ENCODE measurements at places on chromosomes 3 and 15.

DNA sequence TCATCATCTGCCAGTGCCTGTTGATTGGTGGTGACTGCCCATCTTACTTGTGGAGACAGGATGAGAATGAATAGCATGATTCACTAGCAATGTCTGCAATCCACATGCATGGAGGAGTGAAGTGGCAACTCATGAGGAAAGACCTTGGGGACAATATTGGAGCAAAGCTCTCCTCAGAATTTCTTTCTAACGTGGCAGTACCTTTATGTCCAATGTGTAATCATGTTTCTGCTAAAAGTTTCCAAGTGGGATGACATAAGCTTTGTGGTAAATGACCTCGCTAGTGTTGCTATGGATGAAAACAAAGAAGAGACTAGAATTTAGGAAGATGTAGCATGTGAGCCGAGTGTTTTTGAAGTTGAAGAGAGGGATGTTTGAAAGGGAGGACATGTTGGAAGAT, 117.8 kb downstream of the CPNE4 start:
- DNase-seq, result no peak

DNA sequence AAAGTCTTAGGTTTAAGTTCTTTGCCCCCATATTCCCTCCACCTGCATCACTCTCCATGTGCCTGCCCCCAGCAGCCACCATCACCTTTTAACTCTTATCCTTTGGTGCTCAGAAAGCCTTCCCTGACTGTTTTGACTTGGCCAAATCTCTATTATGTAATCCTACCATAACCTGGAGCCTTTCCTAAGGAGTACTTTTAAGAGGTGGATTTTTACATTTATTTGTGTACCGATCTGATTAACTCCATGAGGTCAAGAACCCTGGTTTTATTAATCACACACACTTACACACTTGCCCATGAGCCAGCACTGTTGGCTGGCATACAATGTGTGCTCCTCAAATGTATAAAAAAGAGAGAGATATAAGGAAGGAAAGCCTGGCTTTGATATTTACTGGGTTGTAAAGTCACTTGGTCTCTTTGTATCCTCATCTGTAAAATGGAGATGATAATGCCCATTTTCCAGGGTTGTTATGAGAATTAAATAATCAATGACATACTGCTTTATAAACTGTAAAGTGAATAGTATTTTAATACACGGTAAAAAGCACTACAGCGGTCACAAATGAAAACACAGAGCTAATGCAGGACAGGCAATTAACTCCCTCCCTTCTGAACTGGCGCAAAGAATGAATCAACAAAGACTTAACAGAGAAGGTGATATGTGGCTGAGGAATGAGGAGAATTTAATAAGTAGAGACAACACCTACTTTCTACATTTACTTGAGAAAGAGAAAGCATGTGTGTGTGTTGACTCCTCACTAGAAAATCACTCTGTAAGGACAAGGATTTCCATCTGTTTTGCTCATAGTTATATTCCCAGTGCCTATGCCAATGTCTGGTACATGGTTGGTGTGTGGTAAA, 45.4 kb downstream of the ATP13A4 start:
- no peak for DNase-seq

GRCh38 chr3:94307588-94307987, 244.7 kb downstream of the NSUN3 start:
- DNase-seq, result no peak

- DNase-seq, result no peak
These were observed 42.5 kb upstream of the NUDT16 start for GRCh38 chr3:131338948-131339640.

GRCh38 chr3:131082871-131083863, 56.5 kb downstream of the NEK11 start:
- peak; percentile 98 for DNase-seq

DNA sequence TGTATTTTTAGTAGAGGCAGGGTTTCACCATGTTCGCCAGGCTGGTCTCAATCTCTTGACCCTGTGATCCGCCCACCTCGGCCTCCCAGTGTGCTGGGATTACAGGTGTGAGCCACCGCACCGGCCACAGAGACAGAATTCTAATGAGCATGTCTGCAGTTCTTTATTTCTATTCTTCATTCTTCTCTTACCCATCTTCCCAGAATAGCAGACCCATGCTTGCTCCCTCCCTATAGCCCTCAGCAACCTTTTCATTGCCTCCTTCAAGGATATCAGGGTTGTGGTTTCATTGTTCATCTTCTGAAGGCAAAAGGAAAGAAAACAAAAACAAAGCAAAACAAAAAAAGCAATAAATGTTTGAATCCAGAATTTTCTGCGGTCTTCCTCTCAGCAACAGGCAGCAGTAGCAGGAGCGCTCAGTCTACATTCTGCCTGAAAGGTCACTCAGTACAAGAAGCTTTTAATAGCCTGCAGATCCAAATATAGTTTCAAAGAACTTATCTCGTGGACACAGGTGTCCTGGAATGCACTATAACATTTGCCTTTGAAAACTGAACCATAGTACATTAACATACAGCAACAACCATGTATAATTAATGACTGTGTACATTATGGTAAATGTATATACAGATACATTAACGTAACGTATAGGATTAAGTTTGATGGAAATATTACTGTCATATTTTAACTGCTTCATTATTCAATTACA, at the start of gene SMCO1:
TSS of gene SMCO1 (minus strand) at position 434 of the 709 bp plus-strand sequence. CDS start at position 297, 137 bp downstream.
- DNase-seq, result no peak

- DNase-seq, result no peak
These were observed 50.9 kb downstream of the CEP63 start for GRCh38 chr3:134536781-134537180.

DNA sequence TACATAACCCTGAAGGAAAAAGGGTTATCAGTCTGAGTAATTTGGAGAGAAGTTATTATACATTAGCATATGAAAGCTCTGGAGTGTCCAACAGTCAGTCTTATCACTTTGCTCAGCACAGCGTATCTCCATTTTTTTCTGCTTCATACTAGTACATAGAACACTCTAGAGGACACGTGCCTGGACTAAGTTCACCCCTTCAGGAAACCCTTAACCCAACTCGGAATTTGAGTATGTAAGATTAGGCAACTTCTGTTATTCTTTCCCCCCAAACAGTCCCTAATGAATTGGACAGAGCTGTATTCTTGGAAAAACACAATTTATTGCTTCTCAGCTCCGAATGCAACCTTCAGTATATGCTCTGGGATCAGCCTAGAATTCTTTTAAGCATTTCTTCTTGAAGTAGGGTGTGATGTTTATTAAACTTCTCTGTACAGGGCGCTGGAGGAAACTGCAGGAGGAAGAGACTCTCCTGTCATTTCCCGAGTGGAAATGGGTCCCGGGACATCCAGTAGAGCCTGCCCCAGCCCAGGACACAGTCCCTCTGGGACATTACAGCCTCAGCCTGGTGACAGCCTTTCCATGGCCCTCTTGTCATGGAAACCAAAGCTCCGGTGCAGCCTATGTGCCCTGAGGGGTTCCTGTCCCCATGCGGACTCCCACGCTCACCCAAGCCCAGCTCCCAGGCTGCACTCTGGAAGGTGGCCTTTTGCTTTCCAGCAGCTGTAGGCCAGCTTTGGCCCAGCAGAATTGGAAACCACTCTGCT, 37.3 kb upstream of the CMTM8 start:
- DNase-seq, result no peak

DNA sequence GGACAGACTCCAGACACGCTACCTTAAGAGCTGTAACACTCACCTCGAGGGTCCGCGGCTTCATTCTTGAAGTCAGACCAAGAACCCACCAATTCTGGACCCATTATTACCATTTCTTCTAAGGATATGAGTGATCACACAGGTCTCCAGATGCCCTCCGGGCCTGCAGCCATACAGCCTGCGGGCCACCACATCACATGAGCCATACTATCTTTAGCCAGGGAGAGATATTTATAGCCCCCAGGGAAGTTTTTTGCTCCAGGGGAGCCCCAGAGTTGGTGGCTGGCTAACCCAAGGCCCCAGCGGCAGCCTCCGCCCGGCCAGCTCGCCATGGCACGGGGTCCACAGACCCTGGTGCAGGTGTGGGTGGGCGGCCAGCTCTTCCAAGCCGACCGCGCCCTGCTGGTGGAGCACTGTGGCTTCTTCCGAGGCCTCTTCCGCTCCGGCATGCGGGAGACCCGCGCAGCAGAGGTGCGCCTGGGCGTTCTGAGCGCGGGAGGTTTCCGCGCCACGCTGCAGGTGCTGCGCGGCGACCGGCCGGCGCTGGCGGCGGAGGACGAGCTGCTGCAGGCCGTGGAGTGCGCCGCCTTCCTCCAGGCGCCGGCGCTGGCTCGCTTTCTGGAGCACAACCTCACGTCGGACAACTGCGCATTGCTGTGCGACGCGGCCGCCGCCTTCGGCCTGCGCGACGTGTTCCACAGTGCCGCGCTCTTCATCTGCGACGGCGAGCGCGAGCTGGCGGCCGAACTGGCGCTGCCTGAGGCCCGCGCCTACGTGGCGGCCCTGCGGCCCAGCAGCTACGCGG, at the start of gene KBTBD13:
TSS of gene KBTBD13 (plus strand) at position 261 of the 805 bp plus-strand sequence. CDS start at position 331, 70 bp downstream.
- DNase-seq, result no peak

DNA sequence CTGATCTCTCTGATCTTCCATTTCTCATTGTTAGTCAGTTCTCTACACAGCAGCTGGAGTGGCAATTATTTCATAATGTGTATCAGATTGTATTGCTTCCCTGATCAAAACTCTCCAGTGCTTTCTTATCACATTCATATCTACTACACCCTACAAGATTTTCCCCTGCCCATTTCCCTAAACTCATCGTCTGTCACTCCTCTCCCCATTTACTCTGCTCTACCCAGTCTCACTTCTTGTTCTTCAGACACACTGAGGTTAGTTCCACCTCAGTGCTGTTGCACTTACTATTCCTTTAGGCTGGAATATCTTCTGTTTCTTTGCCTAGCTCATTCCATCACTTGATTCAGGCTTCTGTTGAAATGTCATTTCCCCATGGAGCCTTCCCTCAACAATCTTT, 197.1 kb downstream of the SATB1 start:
- DNase-seq, result no peak

DNA sequence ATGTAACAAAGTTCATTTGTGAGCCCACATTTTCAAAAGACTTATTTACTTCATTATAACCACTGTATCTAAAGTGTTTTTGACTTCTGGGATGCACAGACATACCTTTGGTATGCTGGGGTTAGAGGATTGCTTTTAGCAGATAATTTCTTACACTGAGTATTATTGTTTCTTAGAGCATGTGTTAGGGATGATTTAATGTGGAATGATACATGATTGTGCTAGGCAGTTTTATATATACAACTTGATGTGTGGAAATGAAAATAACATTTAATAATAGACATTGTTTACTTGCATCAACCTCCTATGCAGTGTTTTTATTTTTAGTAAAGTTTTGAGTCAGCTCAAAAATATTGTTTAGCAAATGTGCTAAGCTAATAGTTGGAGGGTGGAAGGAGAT, 3.4 kb downstream of the KIF23 start:
- DNase-seq, result no peak

- no peak for DNase-seq
These were observed 522.4 kb upstream of the NAALADL2 start for GRCh38 chr3:174336784-174337183.

DNA sequence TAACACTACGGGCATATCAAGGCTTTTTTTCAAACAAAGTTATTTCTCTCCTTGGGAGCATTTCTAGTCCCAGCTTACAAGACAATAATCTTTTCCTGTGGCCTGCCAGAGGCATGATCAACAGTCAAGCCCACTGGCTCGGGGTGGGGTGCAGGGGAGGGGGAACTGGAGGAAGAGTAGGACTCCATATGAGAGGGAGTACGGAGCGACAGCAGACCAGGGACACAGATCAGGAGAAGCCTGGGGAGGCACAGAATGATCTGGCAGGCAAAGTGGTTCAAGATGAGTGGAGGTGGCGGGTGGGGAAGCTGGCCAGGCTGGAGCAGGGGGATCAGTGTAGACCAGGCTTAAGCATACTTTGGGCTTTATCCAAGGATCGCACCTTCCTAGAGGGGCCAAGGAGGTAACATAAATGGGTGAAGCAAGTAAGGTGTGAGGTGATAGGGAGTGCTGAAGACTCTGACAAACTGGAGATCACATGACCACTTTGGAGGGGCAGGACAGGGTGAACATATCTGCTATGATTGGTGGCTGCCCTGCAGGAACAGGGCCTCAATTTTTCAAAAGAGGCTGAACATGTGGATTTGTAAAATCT, 37.4 kb downstream of the KLF15 start:
- no peak for DNase-seq

GRCh38 chr15:74869726-74870407, 3.3 kb downstream of the SCAMP2 start:
- no peak for DNase-seq

DNA sequence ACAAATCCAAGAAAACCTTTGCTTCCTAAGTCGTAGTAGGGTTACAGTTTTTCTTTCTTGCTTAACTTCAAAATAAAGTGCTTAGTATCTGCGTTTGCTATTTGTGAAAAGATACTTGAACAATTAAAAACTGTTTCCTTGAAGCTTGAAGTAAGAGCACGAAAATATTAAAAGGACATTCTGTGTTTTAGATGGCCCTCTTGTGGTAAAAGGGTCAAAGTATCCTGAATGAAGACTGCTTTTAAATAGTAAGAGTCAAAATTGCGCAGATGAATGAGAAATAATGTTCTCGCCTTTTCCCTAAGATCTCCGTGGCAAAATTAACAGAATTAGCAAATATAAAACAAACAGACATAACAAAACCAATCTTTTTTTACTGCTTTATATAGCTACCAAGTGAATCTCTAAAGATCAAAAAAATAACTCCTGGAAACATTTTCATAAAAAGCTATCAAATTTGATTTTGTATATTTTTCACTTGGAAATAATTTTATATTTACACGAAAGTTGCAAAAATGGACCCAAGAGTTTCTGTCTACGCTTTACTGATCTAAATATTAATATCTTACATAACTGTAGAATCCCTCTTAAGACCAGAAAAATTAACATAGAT, 175.4 kb downstream of the MBNL1 start:
- DNase-seq, result peak; percentile 46

- DNase-seq, result no peak
These were observed 317.5 kb upstream of the TRIM42 start for GRCh38 chr3:140360332-140360731.

- no peak for DNase-seq
These were observed 8.3 kb downstream of the KIF23 start for GRCh38 chr15:69422336-69422895.

DNA sequence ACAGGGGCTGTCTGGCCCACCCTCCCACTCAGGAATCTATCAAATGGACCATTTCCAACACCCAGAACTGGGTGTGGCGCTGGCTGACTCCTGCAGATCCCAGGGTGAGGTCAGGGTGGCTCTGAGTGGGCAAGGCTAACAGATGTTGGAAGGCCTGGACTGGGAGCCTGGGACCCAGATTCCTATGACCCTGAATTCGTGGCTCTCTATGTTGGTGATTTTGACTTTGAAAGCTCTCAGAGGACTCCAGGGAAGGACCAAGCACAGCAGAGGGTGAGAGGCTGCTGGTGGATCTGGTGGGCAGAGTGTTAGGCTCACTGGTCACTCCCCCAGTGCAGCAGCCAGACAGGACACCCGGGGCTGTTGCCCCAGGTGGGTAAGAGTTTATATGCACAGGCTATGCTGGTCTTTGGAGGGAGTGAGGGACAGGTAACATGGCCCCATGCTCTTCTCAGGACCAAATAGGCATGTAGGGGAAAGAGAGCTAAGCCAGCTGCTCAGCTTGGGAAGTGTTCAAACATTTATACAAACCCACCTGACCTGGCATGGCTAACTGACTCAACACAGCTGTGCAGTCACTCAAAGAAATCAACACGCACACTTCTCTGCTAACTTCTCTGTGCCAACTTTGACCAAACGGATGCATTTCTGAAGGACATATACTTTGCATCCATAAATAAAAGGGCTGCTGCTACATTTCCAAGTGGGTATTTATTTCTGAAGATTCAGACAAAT, 62.6 kb upstream of the RAB6B start:
- DNase-seq, result no peak
